Stimulated activated CD8-positive, alpha-beta memory T cell treated with anti-CD3 and anti-CD28 coated beads, Interleukin-7, amount 100 ng/mL, for 1 hour (primary cell): ENCODE measurements at places on chromosomes 3 and 15.
A peak's percentile ranks its signal among the peaks of the same experiment; 100 is the strongest.

DNA sequence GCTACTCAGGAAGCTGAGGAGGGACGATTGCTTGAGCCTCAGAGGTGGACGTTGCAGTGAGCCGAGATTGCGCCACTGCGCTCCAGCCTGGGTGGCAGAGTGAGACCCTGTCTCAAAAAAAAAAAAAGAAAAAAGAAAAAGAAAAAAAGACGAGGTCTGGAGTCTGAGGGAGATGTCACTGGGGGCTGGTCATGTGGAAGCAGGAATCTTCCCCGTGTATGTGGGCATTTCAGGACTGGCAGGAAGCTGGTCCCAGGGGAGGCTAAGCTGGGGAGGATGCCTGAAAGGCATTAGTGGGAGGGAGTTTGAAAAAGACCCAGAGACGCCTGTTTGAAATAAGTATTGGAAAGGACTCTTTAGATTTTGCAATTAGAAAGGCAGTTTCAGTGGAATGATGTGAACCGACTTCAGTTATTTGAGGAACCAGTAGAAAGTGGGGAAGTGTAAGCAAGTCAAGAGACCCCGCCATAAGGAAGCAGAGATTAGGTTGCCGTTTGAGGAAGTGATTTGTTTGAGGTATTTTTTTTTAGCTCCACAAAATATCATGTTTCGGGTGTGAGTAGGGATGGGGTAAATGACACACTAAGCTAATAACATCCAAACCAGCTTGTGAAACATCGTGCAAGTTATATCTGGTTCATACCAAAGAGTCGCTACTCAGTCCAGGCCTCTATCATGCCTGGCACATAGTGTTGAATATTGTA, 55.5 kb downstream of the ST6GAL1 start:
- DNase-seq = no peak

DNA sequence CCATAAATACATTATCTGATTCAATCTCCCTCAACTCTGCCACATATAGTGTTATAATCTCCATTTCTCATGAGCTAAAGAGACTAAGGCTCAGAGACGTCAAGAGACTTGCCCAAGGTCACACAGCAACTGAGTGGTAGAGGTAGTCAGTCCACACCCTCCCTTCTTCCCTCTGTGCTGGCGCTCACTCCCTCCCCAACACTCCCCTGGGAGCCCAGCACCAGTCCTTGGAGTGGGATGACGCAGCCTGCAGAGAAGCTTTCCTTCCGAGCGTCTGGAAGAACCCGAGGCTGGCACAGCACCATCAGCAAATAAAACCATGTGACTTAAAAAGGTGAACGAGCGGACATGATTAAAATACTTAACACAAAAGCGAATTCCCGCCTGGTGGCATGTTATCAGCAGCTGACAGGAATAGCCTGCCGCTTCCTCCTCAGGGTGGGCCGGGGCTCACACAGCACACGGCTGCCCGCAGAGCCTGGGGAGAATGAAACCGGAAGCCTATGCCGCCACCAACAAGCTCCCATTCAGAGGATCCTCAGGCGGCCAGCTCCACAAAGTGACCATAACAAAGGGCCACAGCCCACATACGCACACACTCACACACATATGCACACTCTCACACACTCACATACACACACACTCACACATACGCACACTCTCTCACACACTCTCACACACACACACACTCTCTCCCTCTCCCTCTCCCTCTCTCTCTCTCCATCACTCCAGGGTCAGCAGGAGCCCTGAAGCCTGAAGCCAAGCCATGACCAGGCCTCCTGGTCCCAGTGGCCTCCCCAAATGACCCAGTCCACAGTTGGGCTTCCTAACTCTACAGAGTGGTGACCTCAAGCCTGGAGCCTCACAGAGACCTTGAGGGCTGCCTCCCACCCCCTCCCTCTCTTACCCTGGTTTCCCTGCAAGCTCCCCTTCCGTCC, 120.5 kb downstream of the XXYLT1 start:
- no peak for DNase-seq

- no peak for DNase-seq
Observed at GRCh38 chr3:54962200-54962599, 34.3 kb upstream of the LRTM1 start.

GRCh38 chr15:90001683-90002427, 731 bp downstream of the ZNF710 start:
- DNase-seq = peak; percentile 27

DNA sequence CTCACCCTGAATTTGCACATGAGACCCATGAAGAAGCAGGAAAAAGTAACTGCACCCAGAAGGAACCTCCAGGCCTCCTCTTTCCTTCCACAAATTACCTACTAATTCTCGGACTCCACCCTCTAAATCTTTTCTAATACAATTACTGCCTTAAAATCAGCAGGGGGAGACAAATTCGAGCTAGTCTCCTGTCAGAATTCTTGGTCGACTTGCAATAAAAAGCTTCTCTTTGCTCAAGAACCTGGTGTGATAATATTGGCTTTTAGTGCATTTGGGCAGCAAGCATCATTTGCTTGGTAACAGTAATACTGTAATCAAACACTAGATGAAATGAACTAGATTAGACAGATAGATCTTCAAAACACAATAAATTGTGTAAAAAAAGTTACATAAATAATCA, 281.9 kb downstream of the RAP2B start:
- DNase-seq = no peak

GRCh38 chr3:23493889-23494288, 290.8 kb downstream of the UBE2E2 start:
- no peak for DNase-seq

- DNase-seq = no peak
Observed at GRCh38 chr15:63677778-63678177, 80.6 kb downstream of the FBXL22 start.
